ENCODE measurements at places on chromosomes 11 and 22. TPM values are rescaled to one million over a fixed set of nuclear protein-coding genes. Genes with fewer than 3 reads are reported as not detected.
A peak's percentile ranks its signal among the peaks of the same experiment; 100 is the strongest.

DNA sequence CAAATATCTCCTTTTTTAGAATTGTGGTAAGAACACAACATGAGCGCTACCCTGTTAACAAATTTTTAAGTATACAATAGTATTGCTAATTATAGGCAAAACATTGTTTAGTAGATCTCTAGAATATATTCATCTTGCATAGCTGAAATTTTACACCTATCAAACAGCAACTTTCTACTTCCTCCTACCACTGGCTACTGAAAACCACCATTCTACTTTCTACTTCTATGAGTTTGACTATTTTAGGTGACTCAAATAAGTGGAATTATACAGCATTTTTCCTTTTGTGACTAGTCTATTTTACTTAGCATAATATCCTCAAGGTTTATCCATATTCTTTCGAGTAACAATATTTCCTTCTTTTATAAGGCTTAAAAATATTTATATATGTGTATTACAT lies 128.4 kb downstream of the FAM76B start:
- DNase-seq: no peak
- H3K36me3 ChIP-seq: peaks cover 8% of the 10 kb centered on the region
- no peak overlapping the region for H3K27ac ChIP-seq
- H3K27me3 ChIP-seq: no peaks in the 10 kb centered on the region
- no peak overlapping the region for H3K4me3 ChIP-seq

DNA sequence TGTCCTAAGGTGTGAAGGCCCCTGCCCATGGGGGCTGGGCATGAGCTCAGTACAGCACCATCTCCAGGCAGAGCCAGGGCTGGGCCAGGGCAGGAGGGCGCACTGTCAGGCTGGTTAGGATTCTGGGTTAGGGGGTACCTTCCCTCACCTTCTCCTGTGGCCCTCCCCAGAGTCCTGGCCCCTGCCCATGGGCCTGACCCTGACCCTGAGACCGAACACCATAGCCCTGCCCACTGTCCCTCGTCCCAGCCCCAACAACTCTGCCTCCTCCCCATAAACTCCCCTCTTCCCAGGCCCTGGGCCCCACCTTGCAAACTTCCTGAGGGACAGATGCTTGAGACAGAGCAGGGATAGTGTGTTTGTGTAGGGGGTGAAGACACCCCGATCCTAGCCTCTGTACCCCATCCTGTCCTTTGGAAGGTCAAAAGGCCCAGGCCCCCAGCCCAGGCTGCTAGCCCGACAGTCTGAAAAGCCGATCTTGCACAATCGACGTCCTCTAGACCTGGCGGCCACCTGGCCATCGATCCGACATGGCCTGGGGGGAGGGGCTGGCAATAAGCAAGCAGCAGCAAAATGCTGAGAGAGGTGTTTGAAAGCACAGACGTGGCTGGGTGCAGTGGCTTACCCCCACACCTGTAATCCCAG lies 2.7 kb upstream of the TMPRSS6 start:
- peaks cover 4% of the 10 kb centered on the region for H3K36me3 ChIP-seq
- no peaks in the 10 kb centered on the region for H3K27me3 ChIP-seq
- no peak for DNase-seq
- H3K4me3 ChIP-seq: no peak overlapping the region

The TCN2 gene
- total RNA-seq: 0.54 TPM

The OR52E5 gene
- total RNA-seq: not detected

DNA sequence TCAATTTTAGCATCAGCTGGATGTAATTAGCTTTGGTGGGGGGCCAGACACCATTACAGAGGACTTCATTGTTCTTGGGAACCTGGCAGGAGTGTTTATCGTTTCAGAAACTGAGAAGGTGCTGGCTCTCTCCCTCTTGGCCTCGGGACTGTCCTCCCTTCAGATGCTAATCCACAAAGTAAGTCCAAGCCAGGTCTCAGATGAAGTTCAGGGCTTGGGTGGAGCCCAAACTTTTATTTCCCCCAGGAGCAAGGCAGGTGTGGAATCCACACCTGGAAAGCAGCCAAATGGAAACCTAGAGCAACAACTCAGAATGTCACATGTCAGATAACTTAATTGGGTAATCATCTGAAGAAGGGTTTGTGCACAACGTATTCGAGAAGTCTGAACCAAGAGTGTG lies 119.2 kb downstream of the ME3 start:
- H3K27ac ChIP-seq: no peak overlapping the region
- H3K27me3 ChIP-seq: no peaks in the 10 kb centered on the region
- DNase-seq: no peak
- no peaks in the 10 kb centered on the region for H3K4me1 ChIP-seq

- H3K4me3 ChIP-seq: peak overlapping the region; percentile 61
- H3K4me1 ChIP-seq: peaks cover 16% of the 10 kb centered on the region
- no peaks in the 10 kb centered on the region for H3K36me3 ChIP-seq
- peaks cover 4% of the 10 kb centered on the region for H3K27me3 ChIP-seq
- no peak overlapping the region for H3K27ac ChIP-seq
- no peak for DNase-seq
Measured at GRCh38 chr22:21013657-21014201, 1.2 kb upstream of the P2RX6 start.

The LRRC4C gene
- not detected for total RNA-seq

DNA sequence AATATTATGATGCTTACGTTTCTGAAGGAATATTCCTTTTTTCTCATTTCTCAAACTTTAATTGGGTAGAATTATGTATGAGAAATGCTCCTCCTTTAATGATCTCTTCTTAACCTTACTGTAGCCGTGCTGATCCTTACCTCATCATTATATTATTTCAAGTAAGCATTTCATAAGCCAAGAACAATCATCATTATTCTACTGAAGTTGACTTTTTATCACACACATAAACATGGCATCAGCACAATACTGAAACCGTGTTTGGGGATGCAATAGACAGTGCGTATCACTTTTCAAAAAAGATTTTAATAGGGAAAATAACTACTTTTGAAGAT lies 162.8 kb downstream of the ARHGAP42 start:
- no peak for DNase-seq
- H3K36me3 ChIP-seq: no peaks in the 10 kb centered on the region
- H3K27me3 ChIP-seq: no peaks in the 10 kb centered on the region
- H3K4me1 ChIP-seq: no peaks in the 10 kb centered on the region

DNA sequence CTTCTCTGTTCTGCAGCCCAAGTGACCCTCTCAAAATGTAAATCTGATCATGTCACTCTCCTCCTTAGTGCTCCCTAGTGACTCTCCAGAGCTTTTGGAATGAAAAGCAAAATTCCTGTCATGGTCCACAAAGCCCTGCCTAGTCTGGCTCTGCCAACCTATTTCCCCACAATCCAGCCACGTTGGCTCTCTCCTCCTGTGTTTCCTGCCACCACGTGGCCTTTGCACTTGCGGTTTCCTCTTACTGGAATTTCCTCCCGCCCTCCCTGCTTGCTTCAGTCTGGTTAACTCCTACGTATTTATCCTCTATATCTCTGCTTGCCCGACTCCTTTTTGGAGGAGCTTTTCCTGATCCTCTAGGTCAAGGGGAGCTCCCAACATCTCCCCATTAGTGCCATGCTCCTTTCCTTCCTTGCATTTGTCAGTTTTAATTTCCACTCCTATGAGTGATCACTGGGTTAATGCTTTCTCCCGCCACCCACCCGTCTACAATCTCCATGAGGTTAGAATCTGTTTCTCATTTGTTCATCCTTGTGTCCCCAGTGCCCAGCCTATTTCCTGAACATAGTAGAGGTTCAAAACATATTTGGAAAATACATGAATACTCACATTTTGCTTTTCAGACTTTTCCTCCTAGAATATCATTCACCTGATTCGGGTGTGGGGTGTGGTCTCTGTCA lies 11.5 kb downstream of the NNMT start:
- no peak overlapping the region for H3K27ac ChIP-seq
- DNase-seq: no peak
- H3K4me1 ChIP-seq: peaks cover 6% of the 10 kb centered on the region
- H3K36me3 ChIP-seq: no peaks in the 10 kb centered on the region
- no peak overlapping the region for H3K4me3 ChIP-seq
